ENCODE measurements at places on chromosomes 5 and 9.

GRCh38 chr5:34684281-34684979, 28.3 kb downstream of the RAI14 start:
- DNase-seq: no peak

- no peak for DNase-seq
Observed at GRCh38 chr9:27053369-27054022, 48.0 kb upstream of the LRRC19 start.

GRCh38 chr5:167177736-167178135, 1113.7 kb upstream of the WWC1 start:
- no peak for DNase-seq

GRCh38 chr5:1083823-1084605, 27.8 kb downstream of the SLC12A7 start:
- DNase-seq: no peak

GRCh38 chr9:97427885-97428284, 16.0 kb downstream of the TDRD7 start:
- DNase-seq: no peak

- DNase-seq: no peak
Observed at GRCh38 chr5:174404848-174405247, 319.5 kb upstream of the MSX2 start.

- DNase-seq: no peak
Observed at GRCh38 chr9:114909661-114910060, 20.7 kb downstream of the TNFSF8 start.

DNA sequence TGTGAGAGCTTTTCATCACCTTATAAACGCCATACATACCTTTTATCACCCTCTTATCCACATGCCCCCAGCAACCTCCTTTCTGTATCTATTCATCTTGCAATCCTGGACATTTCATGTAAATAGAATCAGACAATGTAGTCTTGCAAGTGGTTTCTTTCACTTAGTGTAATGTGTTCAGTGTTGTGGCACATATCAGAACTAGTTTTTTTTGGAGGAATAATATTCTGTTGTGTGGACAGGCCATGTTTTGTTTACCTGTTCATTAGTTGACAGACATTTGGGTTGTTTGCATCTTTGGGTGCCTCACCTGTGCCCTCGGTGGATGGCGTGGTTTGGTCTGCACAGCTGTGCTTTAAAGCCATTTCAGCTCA, 1.3 kb downstream of the SQSTM1 start:
- DNase-seq: no peak

DNA sequence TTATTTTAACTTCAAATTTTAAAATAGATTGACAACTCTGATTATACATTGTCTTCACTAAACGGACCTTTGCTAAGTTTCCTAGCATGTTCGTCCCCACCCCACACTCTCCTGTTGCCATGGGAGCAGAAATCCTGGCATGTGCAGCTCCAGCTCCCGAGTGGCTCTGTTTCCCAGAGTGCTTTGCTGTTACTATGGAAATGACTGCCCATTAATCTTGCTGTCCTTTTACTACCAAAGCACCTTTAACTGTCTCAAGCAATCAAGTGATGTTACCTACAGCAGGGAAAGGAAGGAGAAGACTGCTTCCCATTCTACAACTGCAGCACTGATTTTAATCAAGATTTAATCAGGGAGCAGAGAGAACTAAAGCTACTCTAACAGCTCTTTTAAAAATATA, 212.0 kb upstream of the KIF2A start:
- no peak for DNase-seq

DNA sequence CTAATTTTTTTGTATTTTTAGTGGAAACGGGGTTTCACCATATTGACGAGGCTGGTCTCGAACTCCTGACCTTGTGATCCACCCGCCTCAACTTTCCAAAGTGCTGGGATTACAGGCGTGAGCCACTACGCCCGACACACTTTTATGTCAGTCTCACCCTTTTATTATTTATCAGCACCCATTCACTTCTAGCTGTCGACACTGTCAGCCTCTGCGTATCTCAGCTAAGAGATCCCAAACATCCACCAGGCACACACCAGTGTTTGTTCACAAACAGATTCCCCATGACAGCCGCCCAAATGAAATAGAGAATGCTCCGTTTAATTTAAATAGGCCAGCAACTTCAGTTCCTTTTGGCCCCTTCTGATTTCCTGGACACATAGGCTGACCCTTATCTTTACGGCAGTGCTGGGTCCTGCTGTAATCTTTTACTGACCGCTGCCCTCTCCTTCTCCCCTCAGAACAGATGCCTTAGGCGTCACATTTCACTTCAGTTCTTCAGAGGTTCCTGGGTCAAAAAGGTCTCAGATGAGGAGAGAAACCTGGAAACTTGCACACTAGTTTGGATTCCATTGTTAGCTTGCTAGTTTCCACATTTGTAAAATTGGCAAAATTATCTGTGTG, 43.1 kb upstream of the CKMT2 start:
- DNase-seq: no peak

DNA sequence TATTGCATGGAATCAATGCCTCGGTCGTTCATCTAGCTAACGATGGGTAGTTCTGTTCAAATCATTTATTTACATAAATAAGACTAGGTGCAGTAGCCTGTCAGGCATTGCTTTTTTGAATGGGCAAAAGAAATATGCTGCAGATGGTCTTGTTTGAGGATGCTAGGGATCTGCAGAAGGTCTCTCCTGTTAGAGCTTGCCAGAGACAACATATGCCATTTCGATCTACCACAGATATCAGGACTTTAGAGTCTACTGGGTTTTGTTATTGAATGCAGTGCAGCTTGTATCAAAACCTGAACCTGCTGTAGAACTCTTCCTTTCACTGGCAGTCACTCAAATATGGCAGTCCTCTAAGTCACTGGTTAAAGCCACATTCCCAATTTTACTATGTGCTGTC, 381.1 kb upstream of the CDH10 start:
- DNase-seq: no peak

DNA sequence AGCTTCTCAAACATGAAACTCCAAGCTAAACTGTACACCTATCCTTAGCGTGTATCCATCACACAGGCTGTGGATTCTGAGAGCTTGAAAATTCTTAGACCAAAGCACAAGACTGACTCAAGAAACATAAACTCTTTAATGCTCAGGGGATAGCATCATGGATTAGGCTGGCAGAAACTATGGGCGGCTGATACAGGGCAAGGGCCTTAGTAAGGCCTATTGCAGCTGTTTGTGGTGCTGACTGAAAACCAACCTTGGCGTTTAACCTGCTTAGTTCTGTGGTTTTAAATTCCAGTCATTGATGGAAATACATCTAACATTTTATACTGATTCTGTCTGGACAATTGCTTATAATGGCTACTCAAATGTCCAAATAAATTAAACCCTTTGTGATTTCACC, 183.7 kb downstream of the TLR4 start:
- DNase-seq: no peak

- no peak for DNase-seq
Observed at GRCh38 chr9:88954066-88954465, 37.2 kb upstream of the S1PR3 start.

DNA sequence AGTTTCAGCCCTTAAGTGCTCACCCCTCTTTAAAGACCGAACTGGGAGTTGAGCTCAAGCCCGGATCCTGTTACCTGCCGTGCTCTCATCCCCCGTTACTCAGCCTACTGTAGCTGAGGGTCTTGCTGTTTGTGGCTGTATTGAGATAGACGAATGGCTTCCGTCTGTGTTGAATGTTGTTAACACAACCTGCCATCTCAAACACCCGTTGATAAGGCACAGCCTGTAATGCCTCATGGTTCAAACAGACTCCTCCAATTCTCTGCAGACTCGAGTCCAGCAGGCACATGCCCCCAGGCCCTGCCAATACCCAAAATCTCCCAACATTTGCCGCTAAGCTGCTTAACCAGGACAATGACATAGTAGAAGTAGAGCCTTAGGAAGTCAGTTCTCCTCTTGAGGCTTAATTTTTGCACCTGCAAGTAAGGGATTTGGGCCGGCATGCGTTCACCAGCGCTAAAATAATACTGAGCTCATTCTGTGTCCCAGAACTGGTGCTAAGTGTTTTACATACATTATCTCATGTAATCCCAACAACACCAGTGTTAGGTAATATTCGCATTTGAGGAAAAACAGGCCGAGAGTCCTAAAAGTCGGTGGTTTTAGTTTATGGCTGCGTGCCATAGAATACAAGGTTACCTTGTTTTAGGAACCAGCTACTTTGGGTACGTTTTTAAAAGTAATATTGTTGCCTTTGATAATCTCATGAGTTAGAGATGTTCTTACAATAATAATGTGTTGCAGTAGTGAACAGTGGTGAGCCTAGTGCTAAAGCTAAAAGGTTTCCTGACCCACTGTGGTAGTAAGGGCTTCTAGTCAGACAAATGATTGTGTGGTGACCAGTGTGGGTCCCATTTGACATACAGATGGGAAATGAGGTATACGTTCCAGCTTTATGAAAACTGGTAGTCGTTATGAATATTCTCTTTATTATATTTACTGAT, 1.5 kb upstream of the RFX3 start:
- DNase-seq: peak; percentile 65

- no peak for DNase-seq
Observed at GRCh38 chr5:6784481-6784880, 71.2 kb downstream of the TENT4A start.

GRCh38 chr5:146069780-146070099, 35.6 kb downstream of the PLAC8L1 start:
- DNase-seq: no peak

DNA sequence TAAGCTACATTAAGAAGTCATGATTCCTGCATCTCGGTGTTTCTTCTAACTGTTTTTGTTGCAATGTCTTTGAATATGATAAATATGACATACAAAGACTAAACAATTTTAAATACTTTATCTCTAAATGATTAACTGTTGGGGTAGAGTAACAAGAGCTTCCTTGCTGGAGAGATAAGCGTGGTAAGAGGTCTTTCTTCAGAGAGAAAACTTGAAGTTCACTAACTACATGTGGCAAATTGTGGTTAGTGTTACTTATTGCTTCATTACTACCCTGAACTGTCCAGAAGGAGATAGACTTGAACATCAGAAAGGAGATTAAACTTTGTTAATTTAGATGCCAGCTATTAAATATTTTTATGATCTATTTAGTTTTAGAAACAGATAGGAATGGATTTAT, 7.0 kb upstream of the ARSB start:
- DNase-seq: no peak

DNA sequence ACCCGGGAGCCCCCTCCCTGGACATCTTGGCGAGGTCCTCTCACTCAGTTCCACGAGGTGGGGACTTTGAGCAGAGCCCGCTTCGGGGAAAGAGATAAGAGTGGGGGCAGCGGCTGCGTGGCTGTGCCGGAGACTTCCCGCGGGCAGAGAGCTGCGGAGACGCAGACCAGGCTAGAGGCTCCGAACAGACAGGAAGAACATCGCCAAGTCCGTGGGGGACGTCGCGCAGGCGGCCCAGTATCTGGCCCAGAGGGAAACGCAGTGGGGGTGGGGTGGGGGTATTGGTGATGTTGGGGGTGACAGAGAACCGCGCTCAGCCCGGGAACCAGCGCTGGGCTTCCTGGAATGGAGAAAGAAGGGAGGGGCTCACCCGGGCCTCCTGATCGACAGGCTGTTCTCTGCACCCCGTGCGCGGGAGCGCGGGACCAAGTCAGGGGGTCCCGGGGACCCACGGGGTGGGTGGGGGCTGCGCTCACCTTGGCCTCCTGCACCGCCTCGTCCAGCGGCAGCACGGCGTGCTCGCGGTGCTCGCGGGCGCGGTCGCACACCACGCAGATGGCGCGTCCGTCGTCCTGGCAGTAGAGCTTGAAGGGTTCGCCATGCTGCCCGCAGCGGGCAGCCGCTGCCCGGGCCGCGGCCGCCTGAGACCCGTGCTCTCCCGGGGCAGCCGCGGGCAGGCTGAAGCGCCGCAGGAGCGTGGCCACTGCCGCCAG, 727 bp downstream of the TRIM7 start:
- DNase-seq: no peak

DNA sequence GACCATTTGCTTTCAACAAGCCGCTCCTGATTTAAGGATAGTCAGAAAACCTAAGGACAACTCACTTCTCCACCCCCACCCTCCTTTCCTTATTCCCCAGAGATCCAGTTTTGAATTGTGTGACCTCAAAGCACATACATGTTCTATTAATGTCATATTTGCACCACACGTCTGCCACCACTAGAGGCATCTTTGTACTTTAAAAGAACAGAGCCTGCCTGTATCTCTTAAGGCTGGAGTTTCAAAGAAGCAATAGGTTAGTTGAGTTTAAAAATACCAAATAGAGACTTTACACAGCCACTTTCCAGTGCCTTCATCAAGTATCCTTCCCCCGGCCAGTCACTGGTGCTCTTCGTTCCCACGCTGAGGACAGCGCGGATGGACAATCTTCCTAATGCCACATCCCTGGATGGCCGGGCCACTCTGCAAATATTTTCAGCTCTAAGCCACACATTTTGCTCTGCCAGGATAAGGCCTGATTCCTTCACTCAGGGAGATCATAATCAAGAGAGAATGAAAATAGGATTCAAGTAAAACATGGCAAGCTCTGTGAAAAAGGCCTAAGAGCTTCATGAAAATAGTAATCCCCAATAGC, 146.3 kb downstream of the SNCAIP start:
- no peak for DNase-seq

DNA sequence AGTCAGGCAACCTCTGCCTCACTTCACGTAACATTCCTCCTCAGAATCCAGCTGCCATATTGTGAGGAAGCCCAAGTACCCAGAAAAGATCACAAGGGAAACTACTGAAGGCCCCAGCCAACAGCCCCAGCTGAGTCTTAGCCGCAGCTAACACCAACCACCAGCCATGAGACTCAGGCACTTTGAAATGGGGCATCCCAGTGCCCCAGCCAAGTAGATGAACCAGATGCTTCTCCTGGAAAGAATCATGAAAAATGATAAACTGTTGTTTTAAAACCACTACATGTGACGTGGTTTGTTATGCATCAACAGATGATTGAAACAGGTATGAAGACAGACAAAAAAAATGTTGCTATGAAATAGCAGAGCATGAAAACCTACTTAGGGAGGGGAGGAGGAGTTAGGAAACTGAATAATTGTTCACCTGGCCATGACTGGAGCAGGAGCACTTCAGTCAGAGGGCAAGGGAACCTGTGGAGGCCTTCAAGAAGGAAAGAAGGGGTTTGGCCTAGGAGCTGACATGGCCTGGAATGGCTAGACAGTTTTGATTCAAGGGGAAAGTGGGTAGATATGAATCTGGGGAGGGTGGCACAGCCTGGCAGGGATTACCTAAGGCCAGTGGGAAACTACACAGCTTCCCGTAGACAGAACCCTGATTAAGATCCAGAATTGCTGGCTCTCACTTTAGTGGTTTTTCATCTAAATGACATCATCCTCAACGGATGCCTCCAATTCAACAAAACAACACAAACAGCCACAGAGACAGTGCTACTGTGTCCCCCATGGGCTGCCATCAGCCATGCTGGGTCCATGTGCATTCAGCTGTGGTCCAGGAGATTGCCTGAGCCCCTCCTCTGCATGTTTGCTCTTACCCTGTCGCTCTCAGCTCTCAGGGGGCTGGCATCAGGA, 211.6 kb downstream of the SYK start:
- no peak for DNase-seq

- DNase-seq: no peak
Observed at GRCh38 chr9:22159586-22159985, 150.5 kb upstream of the CDKN2B start.

GRCh38 chr5:73451224-73452130, 2.9 kb upstream of the FOXD1 start:
- no peak for DNase-seq

GRCh38 chr9:72494051-72494450, 27.4 kb upstream of the TMC1 start:
- no peak for DNase-seq

- no peak for DNase-seq
Observed at GRCh38 chr9:90420768-90421513, 221.7 kb downstream of the DIRAS2 start.
